CD4-positive, alpha-beta memory T cell (primary cell): ENCODE measurements at places on chromosomes 11 and 22. TPM values are rescaled to one million over a fixed set of nuclear protein-coding genes. Genes with fewer than 3 reads are reported as not detected.

DNA sequence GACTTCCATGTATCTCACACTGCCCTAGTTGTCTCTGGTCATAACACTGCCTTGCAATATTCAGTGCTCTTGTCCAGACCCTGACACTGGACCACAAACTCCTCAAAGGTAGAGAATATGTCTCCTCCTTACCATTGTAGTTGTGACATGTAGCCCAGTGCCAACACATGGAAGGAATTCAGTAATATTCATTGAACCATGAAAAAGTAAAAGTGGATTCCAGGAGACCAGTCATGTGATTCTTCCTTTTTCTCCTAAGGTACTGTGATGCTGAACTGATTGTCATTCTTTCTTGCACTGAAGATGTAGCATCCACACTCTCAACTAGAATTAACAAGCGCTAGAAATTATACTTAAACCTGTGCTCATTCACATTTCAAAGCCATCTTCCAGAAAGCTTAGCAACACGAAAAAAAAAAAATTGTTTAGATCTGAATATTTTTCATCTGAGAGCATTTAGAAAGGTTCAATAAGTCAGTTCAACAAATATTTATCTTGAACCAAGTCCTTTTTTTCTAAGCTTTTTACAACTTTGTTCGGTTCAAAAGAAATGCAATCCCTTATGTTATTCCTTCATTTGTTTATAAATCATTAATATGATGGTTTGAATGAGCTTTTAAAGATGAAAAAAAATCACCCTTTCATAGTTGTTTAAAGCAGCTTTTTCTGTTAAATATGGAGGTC lies 224.7 kb upstream of the BLID start:
- DNase-seq = no peak

Gene C1QTNF5
- not detected for total RNA-seq

Gene CD6
- total RNA-seq = 414 TPM

Gene NELL1
- not detected for total RNA-seq

DNA sequence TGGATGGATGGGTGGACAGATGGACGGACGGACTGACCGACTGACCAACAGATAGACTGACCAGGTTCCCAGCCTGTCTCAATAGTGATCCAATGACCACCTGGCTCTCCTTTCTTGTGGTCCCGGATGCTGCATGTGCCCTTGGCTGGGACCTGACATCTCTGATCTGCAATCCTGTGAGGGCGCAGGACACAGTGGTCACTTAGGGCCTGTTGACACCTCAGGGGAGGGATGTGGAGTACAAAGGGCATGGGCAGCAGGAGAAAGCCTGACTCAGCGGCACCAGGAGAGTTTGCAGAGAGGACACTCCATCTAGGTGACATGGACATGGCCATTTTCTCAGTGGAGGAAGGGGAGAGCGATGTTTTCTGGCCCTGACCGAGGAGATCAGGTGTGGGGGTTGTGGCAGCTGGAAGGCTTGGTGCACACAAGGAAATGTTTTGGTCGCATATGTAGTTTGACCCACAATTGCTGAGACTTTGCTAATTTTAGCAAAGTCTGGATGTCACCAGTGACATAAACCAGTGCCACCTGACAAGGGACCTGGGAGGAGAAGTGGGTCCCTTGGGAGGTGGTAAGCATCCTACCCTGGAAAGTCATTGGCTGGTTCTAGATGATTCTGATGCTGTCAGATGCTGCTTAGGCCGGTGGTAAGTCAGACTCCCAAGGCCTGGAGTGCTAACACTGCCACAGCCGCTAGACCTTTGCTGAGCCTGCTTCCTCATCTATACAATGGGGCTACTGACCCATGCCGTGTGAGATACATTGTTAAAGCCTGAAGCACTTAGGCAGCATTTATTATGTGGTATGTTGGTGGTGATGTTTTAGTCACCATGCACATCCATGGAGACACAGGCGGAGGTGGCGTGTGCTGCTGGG lies 50.7 kb downstream of the CD82 start:
- DNase-seq = no peak

- DNase-seq = no peak
Observed at GRCh38 chr11:129989149-129989813, 13.4 kb downstream of the PRDM10 start.

- DNase-seq = no peak
Observed at GRCh38 chr11:118104491-118104890, 17.7 kb upstream of the SMIM35 start.

Gene CNTN5
- total RNA-seq = not detected

- no peak for DNase-seq
Observed at GRCh38 chr11:131533998-131534397, 163.6 kb downstream of the NTM start.

- DNase-seq = no peak
Observed at GRCh38 chr11:2652333-2653197, 47.2 kb downstream of the KCNQ1OT1 start.

DNA sequence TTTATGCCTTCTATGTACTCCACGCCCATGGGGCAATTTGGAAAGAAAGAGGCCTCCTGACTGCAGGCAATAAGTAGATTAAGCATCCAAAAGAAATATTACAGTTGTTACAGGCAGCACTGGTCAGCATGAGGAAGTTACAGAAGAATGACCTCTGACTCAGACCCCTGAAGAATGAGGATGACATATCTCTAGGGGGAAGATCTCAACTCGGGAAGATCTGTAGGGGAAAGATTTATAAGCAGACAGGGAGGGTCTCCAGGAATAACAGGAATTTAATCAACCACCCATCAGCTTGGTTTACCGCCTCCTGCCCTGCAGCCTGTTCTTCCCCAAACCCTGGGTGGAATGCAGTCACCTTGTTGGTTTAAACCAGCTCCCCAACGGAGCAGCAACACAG lies 58.0 kb downstream of the RCN1 start:
- DNase-seq = no peak

- no peak for DNase-seq
Observed at GRCh38 chr11:68145120-68145866, 24.1 kb upstream of the CHKA start.

DNA sequence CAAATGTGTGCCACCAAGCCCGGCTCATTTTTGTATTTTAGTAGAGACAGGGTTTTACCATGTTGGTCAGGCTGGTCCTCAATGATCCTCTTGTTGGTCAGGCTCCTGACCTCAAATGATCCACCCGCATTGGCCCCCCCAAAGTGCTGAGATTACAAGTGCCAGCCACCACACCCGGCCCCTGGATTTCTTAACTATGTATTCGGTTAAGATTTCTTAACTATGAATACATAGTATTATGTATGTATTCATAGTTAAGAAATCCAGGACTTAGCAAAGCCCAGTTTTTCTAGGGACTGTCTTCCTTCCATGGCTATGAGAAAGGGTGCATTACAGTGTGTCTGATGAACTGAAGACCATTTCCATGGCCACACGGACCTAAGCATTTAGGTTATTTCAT lies 1.7 kb downstream of the C11orf91 start:
- no peak for DNase-seq

Gene TENM4
- not detected for total RNA-seq

DNA sequence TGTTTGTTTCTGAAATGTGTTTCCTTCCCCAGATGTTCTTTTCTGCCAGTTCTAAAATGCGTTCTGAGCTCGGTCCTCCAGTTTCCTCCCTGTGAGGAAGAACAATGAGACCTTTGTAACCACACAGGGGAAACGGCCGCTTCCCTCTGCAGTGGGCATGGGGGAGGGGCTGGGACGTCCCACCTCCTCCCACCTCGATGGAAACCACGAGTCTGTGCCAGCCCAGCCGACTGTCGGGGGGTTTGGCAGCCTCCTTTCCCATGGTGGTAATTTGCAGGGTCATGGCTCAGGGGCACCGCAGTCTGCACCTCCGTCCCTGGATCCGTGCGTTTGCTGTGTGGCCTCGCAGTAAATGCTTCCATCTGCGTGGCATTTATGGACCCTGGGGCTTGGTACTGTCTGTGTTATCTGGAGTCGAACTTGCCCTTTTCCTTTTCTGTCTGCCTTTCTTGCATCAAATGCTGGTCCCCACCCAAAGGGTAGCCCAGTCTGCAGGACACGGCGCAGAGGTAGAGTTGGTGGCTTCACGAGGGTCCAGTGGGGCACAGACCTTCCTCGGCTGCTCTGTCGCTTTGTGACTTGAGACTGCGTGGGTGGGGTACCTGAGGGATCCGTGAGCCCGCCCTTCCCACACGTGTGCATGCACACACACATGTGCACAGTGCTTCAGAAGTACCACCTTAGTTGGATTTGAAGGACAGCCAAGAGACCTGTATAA lies 16.1 kb downstream of the LRP5 start:
- no peak for DNase-seq

GRCh38 chr11:96114178-96115064 lies 190.5 kb upstream of the MTMR2 start:
- no peak for DNase-seq

Gene CCDC15
- 2.6 TPM for total RNA-seq

Gene RAB36
- total RNA-seq = 0.64 TPM

Gene BARX2
- not detected for total RNA-seq

DNA sequence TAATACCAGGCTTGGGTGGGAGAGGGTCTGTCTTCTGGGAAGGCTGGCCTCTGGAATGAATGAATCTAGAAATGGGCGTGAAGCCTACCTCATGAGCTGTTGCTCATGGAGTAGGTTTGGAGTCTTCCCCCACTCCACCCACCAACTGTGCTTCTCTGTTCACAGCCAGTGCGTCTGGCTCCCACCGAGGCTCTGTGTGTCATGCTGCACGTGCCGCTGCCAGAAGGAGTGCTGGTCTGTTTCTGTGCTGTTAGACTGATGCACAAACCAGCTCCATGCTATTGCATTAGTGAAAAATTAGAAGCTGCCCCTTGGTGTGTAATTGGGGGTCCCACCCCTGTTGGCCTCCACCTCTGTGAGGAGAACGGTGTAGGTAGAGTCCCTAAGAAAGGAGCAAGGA lies 132.3 kb upstream of the PARVA start:
- no peak for DNase-seq

DNA sequence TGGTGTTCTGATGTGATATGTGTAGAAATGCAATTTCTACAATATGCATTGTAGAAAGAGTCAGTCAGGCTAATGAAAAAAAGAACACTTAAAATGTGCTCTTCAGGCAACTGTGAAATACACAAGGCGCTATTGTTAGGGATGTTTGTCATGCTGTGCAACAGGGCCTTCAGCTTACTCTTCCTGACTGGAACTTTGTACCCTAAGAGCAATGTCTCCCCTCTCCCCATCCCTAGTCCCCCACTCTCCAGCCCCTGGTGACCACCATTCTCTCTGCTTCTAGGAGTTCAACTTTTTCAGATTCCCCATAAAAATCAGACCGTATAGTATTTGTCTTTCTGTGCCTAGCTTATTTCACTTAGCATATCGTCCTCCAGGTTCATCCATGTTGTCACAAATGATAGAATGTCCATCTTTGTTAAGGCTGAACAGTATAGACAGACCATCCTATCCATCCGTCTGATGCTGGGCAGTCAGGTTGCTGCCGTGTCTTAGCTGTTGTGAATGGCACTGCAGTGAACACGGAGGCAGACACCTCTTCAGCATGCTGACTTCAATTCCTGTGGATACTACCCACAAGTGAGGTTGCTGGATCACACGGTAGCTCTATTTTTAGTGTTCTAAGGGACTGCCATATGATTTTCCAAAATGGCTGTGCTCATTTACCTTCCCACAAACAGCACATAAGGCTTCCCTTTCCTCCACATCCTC lies 10.7 kb downstream of the NDUFV1 start:
- no peak for DNase-seq

Gene ELMOD1
- total RNA-seq = not detected

- no peak for DNase-seq
Observed at GRCh38 chr22:16958475-16958874, 49.5 kb downstream of the GAB4 start.

Gene MPEG1
- total RNA-seq = 2.1 TPM

GRCh38 chr11:63783925-63784592 lies 15.5 kb upstream of the ZFTA start:
- DNase-seq = no peak

- no peak for DNase-seq
Observed at GRCh38 chr11:97143463-97143862, 753.6 kb downstream of the JRKL start.
